ENCODE measurements at places on chromosomes 12 and 14.
A peak's percentile ranks its signal among the peaks of the same experiment; 100 is the strongest.

GRCh38 chr12:113190761-113191160 is 5.2 kb downstream of the RITA1 start:
- DNase-seq, result peak; percentile 25

GRCh38 chr12:31120392-31121008 is 46.8 kb downstream of the DDX11 start:
- DNase-seq, result no peak

DNA sequence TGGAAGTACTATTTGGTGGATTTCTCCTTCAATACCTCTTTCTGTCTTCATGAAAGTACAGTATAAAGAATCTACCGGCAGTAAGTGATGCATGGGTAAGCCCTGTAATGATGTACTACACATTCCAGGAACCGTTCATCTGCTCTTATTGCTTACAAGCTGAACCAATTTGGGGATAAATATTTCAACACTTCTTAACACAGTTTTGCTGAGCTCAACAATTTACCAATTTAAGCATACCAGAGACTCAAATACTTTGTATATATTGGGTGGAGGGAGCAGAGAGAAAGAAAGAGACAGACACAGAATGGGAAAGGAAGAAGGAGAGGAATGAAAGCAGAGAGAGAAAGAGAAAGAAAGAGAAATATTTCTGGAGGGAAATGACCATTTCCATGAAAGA is 821.1 kb upstream of the FLRT2 start:
- no peak for DNase-seq

DNA sequence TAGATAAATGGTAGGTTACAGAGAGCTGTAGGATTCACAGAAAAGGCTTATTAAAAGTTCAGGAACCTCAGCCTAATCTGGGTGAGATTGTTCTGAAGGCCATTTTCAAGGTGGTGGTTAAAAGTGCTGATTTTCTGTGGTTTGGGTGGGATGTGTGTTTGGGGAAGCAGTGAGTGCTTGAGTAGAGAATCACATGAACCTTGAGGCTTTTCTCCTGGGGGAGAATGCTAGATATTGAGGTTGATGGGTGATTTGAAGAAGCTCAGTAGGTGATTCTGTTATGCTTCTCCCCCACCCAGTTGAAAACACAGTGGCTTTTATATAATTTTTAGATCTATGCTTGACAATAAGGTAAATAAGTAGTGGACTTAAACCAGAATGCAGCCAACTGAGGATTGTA is 420.9 kb downstream of the PCNX1 start:
- no peak for DNase-seq

DNA sequence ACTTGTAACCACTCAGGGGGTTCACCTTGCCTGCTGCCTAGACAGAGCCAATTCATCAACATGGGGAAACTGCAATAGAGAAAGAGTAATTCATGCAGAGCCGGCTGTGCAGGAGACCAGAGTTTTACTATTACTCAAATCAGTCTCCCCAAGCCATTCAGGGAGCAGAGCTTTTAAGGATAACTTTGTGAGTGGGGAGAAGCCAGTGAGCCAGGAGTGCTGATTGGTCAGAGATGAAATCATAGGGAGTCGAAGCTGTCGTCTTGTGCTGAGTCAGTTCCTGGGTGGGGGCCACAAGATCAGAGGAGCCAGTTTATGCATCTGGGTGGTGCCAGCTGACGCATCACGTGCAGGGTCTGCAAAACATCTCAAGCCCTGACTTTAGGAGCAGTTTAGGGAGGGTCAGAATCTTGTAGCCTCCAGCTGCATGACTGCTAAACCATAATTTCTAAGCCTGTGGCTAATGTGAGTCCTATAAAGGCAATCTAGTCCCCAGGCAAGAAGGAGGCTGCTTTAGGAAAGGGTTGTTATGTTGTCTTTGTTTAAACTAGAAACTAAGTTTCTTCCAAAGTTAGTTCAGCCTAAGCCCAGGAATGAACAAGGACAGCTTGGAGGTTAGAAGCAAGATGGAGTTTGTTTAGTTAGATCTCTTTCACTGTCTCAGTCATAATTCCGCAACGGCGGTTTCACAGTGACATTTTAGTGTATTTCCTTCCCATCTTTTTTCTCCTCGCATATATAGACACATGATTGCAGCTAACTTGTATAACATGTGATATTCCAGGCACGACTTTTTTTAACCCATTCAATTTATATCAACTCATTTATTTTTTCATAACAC is 68.9 kb upstream of the NCOR2 start:
- peak; percentile 75 for DNase-seq

DNA sequence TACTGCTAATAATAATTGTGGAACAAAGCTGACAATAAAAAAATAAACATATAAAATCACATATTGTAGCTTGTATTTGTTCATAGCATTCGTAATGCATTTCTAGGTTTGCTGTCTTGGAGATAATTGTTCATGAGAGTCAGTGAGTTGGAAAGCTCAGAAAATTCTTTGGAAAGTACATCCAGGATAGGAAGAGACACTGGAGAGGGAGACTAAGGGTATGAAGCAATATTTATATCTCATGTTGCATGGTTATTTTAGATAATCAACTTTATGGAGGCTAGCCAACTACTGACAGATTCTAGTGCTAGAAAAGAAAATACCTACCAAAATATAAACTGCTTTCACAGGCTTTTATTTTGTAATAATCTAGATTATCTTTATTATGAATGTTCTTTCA is 1095.2 kb downstream of the FSCB start:
- no peak for DNase-seq

GRCh38 chr12:27896419-27896990 is 76.0 kb downstream of the PTHLH start:
- no peak for DNase-seq

GRCh38 chr12:108967869-108968540 is 52.9 kb downstream of the SVOP start:
- DNase-seq, result no peak

- peak; percentile 63 for DNase-seq
These were observed 515.9 kb upstream of the TBX3 start for GRCh38 chr12:115199831-115200230.

- peak; percentile 95 for DNase-seq
These were observed 6.8 kb upstream of the CHD4 start for GRCh38 chr12:6613776-6614512.

- no peak for DNase-seq
These were observed 382.3 kb downstream of the PCNX1 start for GRCh38 chr14:71289536-71289935.

DNA sequence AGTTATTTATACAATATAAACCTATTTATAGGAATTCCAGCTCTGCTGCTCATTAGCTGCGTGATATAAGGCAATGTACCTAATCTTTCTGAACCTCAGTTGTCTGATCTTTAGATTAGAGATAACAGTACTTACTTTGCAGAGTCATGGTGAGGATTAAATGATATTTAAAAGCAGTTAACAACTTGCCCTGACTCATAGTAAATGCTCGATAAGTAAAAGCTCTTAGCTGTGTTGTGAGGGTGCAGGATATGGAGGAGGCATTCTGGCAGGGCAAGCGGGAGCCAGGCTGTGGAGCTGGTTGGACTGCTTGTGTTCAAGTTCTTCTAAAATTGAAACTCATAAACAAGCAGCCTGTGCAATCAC is 140.0 kb upstream of the PRICKLE1 start:
- no peak for DNase-seq

DNA sequence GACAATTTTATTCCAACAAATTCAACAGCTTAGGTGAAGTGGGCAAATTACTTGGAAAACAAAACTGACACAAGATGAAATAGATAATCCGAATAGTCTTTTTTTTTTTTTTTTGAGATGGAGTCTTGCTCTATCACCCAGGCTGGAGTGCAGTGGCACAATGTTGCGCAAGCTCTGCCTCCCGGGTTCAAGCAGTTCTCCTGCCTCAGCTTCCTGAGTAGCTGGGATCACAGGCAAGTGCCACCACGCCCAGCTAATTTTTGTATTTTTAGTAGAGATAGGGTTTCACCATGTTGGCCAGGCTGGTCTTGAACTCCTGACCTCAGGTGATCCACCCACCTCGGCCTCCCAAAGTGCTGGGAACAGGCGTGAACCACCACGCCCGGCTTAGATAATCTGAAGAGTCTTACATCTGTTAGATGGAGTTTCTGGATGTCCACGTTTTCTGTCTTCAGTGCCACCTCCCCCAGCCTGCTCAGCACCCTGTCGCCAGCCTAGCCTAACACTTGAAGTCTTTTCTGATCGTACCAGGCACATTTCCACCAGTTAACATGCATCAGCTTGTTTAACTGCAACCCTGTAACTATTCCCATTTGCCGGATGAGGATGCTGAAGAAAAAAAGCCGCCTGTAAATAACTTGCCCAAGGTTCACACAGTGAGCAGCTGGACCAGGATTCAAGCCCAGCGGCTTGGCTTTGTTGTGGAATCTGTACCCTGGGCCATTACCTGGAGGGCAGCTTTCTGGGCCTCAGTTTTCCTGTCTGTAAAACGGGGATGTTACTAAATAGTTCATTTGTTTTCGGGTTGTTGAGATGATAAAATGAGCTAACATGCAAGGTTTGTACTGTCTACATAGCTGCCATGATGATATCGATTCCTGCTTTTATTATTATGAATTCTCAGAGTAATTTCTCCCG is 26.4 kb downstream of the FBRSL1 start:
- DNase-seq, result no peak

GRCh38 chr12:2329661-2330210 is 276.9 kb downstream of the CACNA1C start:
- no peak for DNase-seq

DNA sequence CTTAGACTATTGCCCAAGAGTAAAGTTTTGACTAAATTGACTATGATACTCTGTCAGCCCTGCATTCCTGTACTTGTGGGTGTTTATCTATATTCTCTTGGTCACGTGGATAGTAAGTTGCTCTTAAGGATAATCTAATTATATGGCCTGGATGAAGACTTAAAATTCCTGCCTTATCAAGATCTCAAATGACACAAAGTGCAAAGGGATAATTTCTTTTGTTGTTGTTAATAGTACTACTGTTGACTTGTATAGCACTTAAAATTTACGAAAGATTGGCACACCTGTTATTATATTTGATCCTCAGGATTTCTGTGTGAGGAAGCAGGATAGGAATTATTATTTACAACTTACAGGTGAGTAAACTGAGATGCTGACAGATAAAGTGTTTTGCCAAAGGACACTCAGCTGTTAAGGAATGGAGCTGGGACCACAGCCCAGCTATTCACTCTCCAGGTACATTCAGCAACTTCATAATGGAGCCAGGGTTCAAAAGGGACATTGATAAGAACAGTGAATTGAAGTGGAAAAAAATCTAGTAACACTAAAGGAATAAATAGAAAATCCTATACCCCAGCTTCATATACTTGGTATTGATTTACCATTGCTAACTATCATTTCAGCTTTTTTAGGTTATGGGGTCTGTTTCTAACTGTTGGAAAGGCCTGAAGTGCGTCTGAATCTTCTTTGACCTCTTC is 53.4 kb upstream of the EVL start:
- DNase-seq, result no peak

Data from fibroblast of skin of right biceps (primary cell).